ENCODE measurements at places on chromosomes 11 and 22.
A peak's percentile ranks its signal among the peaks of the same experiment; 100 is the strongest.

GRCh38 chr22:48635816-48636215 lies 1191.9 kb downstream of the BRD1 start:
- no peak for DNase-seq

- DNase-seq = peak; percentile 63
Observed at GRCh38 chr11:9015677-9016076, 11.9 kb upstream of the NRIP3 start.

GRCh38 chr11:117575856-117576255 lies 221.2 kb downstream of the DSCAML1 start:
- no peak for DNase-seq

GRCh38 chr11:70233511-70233934 lies 30.4 kb downstream of the FADD start:
- DNase-seq = no peak

DNA sequence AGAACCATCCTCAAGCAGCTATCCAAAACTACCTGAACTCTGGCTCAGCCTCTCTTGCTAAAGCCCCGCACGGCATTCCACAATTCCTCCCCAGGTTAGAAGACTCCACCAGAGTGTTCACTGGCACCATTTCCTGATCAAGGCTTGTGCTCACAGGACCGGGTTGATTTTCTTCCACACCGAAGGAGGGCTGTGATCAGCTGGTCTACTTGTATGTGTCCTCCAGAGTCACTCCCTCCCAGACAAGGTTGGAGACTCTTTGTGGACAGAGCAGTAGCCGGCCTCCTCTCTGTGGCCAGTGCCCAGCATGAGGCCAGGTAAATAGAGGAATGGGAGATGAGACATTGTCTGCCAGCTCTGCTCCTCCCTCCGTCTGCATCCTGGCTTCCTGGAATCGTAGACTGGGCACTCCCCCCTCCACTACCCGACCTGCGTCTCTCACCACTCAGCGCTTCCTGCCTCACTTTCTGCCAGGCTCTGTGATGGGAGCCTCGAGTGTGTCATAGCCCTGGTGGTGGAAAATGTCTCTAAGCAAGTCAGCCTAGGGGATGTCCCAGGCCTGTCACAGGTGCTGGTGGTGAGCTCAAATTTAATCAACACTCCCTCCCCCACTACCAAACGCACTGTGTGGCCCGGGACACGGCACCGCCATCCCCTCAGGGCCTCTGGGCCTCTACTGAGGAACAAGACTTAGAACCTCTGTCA lies 12.5 kb upstream of the TMPRSS6 start:
- no peak for DNase-seq

DNA sequence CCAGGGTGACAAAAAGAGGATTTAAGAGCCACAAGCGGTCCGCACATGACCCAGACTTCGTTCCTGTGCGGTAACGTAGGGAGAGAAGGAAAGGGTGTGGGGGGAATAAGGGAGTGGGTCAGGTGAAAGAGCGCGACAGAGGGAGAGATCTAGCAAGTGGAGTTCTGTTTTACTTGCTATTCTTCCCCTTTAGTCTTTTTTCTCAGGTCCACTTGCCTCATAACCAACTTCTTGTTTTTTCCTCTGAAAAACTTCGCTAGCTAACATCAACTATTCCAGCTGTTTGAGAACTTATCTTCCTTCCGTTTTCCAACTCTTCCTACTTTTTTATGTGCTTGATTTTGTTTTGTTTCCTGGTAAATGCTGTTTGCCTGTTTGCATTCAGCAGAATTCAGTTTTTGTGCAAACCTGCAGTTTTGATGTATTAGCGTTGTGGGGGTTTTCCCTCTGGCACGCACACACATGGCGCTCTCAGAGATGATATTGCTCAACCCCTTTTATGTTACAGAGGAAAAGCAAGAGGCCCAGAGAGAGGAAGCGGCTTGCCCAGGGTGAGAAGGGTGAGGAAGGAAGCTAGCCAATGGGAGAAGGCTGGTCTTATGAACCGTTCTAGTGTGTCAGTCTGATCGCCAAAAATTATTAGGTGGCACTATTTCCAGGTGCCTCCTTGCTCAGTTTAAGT lies 592 bp upstream of the CTSC start:
- DNase-seq = peak; percentile 46

DNA sequence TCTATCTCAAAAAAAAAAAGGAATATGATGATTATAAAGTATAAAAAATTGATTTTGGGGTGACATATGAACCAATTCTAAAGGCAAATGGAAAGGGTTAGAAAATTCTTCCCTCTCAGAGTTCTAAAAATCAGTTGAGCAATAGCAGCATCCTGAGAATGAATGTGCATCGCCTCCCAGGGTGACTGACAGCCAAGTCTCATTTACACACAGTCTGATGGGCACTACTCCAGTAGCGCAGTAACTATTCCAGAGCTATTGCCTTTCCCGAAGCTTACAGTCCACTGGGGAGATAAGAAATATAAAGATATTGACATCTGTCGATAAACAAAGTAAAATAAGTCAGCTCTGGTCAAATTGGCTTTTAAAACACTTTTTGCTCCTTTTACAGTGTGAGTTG lies 32.3 kb upstream of the SORL1 start:
- DNase-seq = no peak

DNA sequence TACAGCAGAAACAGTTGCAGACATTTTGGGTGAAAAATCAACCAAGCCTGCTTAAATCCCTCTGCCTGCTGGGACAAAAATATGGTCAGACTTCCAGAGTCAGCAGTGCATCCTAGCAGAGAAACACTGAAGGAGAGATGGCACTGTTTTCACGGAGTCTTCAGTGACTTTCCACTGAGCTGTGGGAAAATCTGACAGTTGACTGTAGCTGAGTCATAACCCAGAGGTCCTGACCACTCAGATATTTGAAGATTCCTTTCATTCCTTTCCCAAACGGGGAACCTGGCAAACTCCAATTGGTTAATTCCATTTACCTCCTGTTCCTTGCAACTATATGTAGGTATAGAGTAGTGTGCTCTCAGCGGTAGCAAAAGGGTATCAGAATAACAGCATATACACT lies 20.9 kb upstream of the UPB1 start:
- no peak for DNase-seq

- DNase-seq = no peak
Observed at GRCh38 chr11:58276151-58276550, 8.1 kb upstream of the OR10W1 start.

- no peak for DNase-seq
Observed at GRCh38 chr11:124479561-124479960, 34.1 kb upstream of the OR8B8 start.

DNA sequence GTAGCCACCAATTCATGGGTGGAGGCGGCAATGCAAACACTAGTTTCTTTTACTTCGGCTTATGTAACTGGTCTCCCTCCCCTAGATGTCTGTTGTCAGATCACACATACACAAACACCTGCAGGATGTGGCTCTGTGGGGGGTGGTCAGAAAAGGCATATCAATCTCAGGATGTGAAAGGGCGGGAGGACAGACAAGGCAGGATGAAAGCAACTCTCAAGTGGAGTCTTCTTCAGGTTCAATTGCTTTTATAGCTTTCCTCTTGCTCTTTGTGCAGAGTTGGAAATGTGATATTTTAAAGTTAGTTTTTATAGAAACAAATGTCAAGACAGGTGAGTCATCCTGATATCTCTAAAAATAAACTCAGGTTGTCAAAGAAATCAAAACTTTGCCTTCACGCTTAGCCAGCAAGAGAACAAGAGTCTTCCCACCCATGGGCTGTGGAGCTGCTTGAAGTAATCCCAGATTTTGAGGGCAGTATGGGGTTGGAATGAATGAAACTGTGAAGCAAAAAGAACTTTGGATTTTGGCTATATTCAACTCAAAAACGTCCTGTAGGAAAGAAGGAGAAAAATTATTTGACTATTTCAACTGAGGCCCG lies 423.4 kb downstream of the GUCY1A2 start:
- DNase-seq = no peak

DNA sequence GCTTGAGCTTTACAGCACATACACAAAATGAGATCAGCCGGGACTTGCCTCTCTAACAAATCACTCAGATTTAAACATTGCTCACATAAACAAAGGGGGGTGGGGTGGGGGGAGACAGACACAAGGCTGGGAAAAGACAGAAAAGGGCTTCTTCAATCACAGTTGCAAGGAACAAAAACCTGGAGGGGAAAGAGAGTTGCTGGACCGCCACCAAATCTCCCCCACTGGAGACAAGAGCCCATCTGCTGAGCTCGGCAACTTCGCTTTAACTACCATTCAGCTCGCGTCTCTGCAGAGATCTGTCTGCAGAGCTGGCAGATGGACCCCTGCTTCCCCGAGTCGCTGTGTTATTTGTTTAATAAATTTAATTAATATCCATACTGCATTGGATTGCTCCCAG lies 165.0 kb downstream of the RCN1 start:
- peak; percentile 3 for DNase-seq

DNA sequence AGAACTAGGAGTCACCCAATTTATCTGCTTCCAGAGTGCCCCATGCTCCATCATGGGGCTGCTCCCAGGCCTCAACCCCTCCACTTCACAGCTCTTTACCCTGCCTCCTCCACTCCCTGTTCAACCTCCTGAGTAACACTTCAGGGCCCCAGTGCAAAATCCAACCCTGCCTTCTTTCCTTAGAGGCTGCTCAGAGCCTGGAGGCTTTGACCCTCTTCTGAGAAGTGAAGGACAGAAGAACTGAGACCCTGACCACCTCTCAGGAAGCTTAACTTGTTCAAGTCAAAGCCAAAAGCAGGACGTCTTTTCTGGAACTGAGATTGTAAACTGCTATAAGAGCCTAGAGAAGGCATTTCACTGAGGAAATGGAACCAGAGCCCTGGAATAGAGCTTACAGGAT lies 15.5 kb downstream of the EIF3F start:
- no peak for DNase-seq

DNA sequence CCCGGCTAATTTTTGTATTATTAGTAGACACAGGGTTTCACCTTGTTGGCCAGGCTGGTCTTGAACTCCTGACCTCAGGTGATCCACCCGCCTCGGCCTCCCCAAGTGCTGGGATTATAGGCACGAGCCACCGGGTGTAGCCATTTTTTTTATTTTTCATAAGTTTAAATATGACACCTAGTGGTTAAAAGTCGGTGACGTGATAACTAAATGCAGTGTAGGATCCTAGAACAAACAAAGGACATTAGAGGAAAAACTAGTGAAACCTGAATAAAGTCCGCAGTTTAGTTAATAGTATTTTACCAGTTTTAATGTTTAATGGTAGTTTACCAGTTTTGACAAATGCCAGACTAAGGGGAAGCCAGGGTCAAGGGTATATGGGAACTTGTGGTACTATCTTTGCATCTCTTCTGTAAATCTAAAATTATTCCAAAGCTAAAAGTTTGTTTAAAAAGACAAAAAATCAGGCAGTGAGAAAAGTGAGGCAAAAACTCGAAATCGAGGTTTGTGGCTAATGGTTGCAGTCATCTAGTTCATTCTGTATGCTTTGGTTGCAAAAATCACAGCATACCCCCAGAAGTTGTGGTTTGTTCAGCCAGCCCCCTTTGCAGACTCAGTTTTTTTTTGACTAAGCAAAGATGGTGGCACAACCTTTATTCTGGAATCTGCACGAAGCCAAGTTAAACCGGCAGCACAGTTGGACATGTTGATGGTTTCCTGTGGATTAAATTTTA lies 29.6 kb downstream of the TOM1 start:
- no peak for DNase-seq

DNA sequence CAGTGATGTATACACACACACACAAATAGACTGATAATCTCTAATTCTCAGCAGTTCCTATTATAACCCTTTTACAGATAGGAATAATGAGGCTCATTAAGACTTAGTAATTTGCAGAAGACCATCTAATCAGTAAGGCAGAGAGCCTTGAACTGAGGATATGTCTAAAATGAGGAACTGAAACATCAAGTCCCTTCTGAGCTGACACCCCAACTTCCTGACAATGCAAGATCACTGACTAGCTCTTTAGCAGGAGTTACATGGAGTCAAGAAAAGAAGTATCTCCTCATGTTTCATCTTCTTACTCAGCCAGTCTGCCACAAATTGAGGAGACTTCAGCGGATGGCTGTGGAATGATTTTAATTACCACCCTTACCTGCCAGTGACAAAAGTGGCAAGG lies 193.0 kb downstream of the MSANTD4 start:
- DNase-seq = peak; percentile 34

DNA sequence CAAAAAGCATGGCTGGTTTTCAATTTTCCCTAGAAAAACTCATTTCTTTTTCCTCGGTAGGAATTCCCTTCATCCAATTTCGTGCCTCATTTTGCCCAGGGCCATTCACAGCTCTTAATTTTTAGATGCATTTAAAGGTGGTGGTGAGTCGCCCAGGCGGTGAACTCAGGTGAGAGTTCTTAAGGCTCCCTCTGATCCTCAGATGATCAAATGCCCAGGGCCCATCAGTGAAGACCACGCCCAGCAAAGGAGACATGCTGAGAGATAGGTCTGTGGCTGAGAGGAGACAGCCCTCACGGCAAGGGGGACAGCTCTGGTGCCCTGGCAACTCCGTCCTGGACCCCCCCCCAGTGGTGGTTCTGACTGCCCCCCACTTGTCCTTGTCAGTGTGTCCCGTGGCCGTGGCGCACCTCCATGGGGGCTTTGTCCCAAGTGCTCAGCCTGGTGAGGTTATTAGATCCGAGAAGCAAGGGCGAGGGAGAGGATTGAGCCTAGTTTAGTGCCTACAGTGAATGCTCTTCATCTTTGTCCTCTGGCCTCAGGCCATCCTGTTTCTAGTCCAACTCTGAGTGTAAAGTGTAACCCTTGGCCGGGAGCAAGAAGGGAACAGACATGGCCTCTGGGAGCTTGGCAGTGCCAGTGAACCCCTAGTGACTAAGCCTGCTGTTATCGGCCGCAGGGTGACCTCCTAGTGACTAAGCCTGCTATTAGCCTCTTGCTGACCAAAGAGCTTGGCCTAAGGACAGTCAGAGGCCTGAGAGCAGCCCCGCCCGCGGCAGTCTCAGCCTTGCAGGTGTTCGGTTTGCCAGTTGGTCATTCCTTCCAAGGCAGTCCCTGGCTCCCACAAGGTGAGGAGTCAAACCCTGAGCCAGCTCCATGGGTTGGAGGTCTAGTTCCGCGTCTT lies 83.5 kb downstream of the CTTN start:
- no peak for DNase-seq

- no peak for DNase-seq
Observed at GRCh38 chr11:97751405-97751804, 1269.3 kb upstream of the CNTN5 start.

GRCh38 chr22:45974498-45974897 lies 2.5 kb downstream of the WNT7B start:
- no peak for DNase-seq

DNA sequence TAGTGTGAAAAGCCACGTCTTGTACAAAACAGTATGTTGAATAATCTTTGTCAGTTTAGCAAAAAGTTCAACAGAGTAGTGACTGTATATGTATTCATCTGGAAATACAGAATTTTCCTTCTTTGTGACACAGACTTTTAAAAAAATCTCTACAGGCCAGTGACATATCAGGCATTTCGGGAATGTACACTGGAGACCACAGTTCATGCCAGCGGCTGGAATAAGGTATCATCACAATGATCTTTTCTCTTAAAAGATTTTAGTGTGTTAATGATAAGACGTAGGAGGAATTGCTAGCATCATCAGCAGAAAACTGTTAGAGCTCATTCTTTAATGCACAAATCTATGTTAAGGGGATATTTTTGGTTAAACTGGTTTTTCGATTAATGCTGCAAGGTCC lies 57.4 kb downstream of the BCL2L13 start:
- no peak for DNase-seq

- no peak for DNase-seq
Observed at GRCh38 chr11:2958251-2958650, 29.0 kb upstream of the PHLDA2 start.

- DNase-seq = no peak
Observed at GRCh38 chr22:41273128-41273527, 12.9 kb downstream of the RANGAP1 start.

Measured in globus pallidus (tissue), 1 donor.